ENCODE measurements at places on chromosomes 3 and 15.

- DNase-seq: no peak
- no peaks in the 10 kb centered on the region for H3K27me3 ChIP-seq
- H3K27ac ChIP-seq: no peak overlapping the region
- no peaks in the 10 kb centered on the region for H3K36me3 ChIP-seq
- no peak overlapping the region for H3K4me3 ChIP-seq
Observed at GRCh38 chr3:157067114-157067513, 92.8 kb downstream of the CCNL1 start.

GRCh38 chr15:69085325-69086081 is 71.0 kb downstream of the NOX5 start:
- DNase-seq: no peak
- H3K36me3 ChIP-seq: no peaks in the 10 kb centered on the region
- H3K4me3 ChIP-seq: no peak overlapping the region
- H3K27me3 ChIP-seq: no peaks in the 10 kb centered on the region

GRCh38 chr3:52097851-52098507 is 41.6 kb upstream of the DUSP7 start:
- no peak overlapping the region for H3K4me3 ChIP-seq
- no peak for DNase-seq
- H3K27ac ChIP-seq: no peak overlapping the region
- no peaks in the 10 kb centered on the region for H3K4me1 ChIP-seq
- no peaks in the 10 kb centered on the region for H3K27me3 ChIP-seq

DNA sequence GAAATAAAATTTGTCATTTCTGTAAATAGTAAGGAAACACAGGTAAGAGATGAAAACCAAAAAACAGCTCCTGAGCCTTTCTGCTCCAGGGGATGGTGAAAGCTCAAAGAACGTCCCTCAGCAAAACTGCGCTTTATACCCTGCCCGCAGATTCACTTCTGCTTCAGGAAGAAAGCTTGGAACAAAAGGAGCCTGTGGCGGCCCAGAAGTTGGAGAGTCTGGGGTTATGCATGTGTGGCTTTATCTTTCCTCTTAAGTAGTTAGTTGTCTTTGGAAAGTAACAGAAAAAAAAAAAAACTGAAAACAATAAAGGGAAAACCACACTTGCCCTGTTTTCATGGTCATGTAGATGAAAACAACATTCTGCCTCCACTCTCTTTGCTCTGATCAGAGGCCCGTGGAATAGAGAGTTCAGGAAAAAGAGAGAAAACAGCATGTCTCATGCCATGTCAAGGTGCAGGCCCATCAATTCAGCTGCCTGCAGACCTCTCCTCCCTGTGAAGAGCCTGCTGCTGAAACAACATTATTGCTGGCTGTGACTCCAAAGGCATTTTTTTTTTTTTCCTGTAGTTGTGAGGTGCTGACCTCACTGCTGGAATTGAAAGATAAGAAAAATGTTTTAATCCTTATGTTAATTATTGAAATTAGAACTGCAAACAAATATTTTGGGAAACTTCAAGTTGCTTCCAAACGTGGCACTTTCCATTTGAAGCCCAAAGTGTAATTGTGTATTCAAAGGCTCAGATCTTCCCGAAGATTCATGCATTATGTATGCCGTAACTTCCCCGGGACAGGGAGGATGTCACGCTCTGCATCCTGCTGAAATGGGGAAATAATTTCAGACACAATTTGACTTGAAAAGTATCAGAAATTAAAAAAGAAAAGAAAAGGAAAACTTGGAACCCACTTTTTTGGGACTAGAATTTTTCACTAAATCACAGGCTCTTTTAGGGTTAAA is 108.4 kb upstream of the ZNF385D start:
- H3K27ac ChIP-seq: no peak overlapping the region
- no peak for DNase-seq
- H3K27me3 ChIP-seq: no peaks in the 10 kb centered on the region
- no peaks in the 10 kb centered on the region for H3K36me3 ChIP-seq
- H3K4me3 ChIP-seq: no peak overlapping the region
- no peaks in the 10 kb centered on the region for H3K4me1 ChIP-seq

- H3K27me3 ChIP-seq: no peaks in the 10 kb centered on the region
- peaks cover 52% of the 10 kb centered on the region for H3K4me1 ChIP-seq
- H3K36me3 ChIP-seq: peaks cover 22% of the 10 kb centered on the region
Observed at GRCh38 chr3:12970684-12971083, 102.5 kb downstream of the IQSEC1 start.

GRCh38 chr3:195160257-195160898 is 110.6 kb downstream of the XXYLT1 start:
- no peak overlapping the region for H3K4me3 ChIP-seq
- DNase-seq: no peak
- H3K4me1 ChIP-seq: peaks cover 30% of the 10 kb centered on the region

- H3K27ac ChIP-seq: no peak overlapping the region
- no peak for DNase-seq
- H3K4me3 ChIP-seq: no peak overlapping the region
- H3K36me3 ChIP-seq: peaks cover 2% of the 10 kb centered on the region
- no peaks in the 10 kb centered on the region for H3K27me3 ChIP-seq
Observed at GRCh38 chr15:77495838-77496596, 75.3 kb downstream of the HMG20A start.

DNA sequence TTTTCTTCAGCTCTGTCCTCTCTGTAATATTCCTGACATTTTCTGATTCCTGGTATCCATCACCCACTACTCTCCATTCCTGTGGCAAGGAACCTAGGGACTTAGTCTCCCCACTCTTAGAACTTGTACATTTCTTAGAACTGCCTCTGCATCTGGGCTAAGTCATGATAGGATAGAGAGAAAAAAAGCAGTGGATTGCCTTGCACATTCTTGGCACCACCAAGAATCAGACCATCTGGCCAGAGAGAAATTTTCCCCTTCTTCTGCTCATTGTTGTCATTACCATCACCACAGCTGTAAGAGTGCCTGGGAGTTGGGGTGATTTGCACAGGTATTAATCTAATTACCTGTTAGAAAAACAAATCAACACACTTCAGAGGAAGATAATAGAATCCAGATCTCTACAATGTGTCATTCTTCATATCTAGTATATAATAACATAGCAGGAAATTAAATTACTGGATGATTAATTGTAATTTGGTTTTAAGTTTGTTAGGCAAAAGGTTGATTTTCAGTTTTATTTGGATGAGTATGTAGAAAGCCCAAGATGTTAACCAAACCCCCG is 264.8 kb upstream of the ZPLD1 start:
- no peak for DNase-seq
- H3K36me3 ChIP-seq: no peaks in the 10 kb centered on the region

DNA sequence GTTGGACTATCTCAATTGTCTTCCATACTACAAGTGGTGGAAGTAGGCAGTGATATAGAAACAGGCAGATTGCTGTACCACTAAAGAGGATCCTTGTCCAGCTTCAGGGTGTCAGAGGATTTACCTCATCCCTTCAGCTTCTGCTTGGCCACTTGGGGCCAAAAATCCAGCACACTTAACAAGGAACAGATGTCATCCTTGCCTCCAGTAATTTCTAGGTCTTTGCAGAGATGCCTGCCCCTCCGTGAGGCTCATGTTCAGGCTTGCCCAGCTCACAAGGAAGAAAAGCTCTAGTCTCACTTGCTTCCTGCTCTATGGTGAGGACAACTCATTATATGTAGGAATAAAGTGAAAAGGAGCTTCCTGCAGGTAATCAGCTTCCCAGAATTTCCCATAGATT is 510.3 kb downstream of the EPHA3 start:
- no peak overlapping the region for H3K27ac ChIP-seq
- H3K36me3 ChIP-seq: no peaks in the 10 kb centered on the region
- no peaks in the 10 kb centered on the region for H3K27me3 ChIP-seq
- no peak overlapping the region for H3K4me3 ChIP-seq
- no peaks in the 10 kb centered on the region for H3K4me1 ChIP-seq
- no peak for DNase-seq
